ENCODE measurements at places on chromosomes 13 and 19.

DNA sequence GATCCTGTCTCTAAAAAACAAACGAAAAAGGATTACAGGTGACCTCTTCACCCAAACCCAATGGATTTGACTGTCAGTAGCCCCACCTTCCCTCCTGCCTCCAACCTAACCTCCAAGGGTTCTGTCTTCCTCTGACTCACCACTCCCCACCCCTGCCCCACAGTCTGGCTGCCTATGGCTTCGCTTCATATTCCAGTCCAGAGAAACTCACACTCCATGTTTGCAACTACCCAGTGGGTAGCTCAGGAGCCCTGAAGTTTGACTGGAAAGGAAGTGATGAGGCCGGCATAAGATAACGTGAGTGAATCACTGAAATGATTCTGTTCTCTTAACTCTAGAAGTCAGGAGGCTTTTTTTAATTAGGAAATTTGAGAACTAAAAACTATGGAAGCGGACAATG, 303.9 kb downstream of the FOXO1 start:
- no peak for DNase-seq

DNA sequence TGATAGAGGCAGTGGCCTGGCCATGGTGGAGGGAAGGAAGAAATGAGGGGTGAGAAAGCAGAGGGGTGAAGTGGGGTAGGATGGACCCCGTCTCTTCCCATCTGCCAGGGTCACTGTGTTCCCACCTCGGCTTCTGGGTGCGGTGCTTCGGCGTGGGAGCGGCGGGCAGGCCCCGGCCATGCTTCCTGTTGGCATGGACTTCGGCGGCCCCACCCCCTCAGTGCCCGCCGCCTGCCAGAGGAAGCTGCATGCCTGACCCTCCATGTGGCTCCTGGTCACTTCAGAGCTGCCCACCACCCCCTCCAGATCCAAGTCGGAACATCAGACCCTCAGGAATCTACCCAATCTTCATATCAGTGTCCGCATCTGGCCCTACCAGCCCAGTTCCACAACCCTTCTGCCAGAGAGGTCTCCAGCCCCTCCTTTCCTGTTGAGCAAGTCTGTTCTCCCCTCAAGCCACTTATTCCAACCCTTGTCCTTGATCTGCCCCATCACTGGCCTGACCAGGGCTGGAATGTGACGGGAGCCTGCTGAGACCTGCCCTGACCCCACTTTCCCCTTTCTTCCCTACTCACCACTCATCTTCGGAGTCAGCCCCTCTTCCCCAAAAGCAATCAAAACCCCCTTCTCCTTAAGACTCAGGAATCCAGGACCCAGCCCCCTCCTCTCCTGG, 1.5 kb downstream of the KCNN4 start:
- DNase-seq: no peak

DNA sequence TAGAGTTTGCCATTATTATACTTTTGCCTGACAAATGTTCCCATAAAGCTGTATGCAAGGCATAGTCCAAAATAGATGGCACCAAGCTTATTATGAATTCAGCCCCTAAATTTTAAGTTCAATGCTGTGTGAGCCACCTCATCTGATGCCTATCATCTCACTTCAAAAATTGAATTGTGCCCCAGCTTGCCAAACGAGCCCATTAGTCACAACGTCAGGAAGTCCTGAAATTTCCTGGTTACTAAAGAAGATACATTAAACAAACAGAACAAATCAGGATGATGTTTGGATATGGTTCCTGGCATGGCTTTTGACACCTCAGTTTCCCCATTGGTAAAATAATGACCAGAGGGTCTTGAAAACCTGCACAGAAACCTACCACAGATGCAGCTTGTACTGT, 147.5 kb upstream of the SOX21 start:
- no peak for DNase-seq

- DNase-seq: no peak
Observed at GRCh38 chr13:25645681-25646080, 273.9 kb downstream of the ATP8A2 start.

GRCh38 chr19:16970821-16971220, 55.8 kb downstream of the CPAMD8 start:
- no peak for DNase-seq

DNA sequence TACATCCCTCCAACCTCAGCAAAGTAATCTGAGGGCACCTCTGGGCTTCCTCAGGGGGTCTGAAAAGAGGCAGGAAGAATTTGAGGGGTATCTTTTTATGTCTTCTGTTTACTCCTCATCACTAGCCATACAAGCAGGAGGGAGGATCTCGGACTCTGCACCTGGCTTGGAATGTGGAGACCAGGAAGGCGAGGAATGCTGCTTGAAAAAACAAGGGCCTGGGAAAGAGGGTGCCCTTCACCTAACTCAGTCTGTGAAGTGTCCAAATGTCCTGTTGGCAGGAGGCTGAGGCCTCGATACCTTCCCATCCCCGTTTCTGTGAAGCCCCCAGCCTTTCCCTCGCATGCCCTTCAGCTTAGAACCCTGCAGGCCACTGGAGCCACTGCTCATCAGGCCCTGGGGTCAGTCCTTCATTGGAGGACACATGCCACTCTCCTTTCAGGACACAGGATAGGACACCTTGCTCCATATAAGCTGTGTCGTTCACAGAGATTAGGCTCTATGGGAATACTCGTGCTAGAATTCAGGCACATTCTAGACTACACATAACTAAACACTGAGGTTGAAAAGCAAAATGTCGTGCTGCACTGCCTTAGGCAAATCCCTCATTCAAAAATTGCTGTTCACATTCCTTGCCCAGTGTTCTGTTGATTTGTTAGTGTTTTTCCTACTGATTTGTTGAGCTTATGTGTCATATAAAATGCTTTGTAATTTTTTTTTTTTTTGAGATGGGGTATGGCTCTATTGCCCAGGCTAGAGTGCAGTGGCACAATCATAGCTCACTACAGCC, 49.7 kb downstream of the ESD start:
- DNase-seq: no peak

DNA sequence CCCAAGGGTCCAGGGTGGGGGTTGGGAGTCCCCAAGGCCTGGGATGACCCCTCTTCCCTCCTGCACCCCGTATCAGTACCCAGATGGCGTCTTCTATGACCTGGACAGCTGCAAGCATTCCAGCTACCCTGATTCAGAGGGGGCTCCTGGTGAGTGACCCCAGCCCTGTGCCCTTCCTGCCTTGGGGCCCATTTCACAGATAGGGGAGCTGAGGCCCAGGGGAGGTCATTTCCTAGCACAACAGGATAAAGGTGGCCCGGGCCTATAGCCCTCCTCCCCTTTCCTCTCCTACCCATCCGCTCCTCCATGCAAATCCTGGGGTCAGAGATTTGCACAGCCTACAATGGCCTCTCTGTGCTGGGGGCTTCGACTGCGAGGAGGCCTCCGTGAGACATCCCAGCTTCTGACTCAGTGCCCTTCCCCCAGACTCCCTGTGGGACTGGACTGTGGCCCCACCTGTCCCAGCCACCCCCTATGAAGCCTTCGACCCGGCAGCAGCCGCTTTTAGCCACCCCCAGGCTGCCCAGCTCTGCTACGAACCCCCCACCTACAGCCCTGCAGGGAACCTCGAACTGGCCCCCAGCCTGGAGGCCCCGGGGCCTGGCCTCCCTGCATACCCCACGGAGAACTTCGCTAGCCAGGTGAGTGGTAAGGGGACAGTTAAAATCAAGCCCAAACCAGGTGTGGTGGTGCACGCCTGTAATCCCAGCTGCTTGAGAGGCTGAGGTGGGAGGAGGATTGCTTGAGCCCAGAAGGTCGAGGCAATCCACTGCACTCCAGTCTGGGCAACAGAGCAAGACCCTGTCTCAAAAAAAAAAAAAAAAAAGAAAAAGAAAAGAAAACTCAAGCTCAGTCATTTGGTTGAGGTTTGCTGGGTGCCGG, 3.9 kb downstream of the SPIB start:
- DNase-seq: no peak

DNA sequence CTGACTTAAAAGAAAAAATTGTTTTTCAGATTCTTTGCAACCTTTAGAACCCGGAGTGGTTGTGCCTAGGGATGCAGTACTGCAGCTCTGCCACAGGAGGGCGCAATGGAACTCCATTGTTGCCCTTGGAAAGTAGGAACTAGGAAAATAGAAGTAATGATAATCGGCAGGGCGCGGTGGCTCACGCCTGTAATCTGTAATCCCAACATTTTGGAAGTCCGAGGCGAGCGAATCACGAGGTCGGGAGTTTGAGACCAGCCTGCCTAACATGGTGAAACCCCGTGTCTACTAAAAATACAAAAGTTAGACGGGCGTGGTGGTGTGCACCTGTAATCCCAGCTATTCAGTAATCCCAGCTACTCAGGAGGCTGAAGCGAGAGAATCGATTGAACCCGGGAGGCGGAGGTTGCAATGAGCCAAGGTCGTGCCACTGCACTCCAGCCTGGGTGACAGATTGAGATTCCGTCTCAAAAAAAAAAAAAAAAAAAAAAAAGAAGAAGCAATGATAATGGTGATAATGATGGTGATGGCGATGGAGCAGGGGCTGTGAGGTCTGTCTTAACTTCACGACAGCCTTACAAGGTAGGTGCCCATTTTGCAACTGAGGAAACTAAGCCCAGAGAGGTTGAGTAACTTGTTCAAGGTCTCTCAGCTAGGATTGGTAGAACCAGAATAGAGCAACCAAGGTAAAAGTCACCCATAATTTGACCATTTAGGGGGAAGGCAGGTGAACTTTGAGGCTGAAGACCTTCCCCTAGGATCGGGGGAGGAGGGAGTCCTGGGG, 5.5 kb upstream of the ADAMTS10 start:
- DNase-seq: peak; percentile 64

DNA sequence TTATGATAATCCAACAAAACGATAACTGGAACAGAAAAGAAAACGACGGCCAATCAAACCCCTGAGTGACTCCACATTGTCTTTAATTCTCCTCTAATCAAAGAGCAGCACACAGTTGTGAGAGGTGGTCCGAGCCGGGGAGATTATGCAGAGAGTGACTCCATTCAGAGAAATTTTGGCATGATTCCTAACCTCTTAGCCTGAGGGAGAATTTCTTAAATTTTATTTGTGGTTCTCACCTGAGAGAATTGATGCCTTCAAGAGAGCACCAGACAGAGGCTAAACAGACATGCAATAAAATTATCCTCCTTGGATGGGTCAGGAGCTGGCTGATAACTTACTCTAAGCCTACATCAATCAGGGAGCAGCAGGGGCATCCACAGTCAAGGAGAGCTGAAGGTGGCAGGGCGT, 310.0 kb upstream of the KLF12 start:
- no peak for DNase-seq

DNA sequence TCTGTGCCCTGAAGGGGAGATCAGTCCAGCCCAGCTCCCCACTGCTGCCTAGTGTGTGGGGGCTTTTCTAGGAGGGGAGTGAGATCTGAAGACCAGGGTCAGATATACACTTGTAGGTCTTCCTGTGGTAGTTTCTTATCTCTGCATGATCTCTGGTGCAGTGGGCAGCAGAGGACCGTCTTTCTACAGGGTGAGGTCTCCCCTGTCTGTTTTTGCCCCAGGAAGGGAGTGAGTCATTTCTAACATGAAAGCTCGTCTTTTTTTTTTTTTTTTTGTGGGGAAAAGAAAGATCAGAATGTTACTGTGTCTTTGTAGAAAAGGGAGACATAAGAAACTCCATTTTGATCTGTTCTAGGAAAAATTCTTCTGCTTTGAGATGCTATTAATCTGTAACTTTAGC, 8.8 kb upstream of the ZNF808 start:
- DNase-seq: no peak

GRCh38 chr13:112722433-112723263, 32.8 kb downstream of the ATP11A start:
- DNase-seq: peak; percentile 35

- DNase-seq: no peak
Observed at GRCh38 chr13:102944821-102945220, 99.0 kb downstream of the ERCC5 start.

DNA sequence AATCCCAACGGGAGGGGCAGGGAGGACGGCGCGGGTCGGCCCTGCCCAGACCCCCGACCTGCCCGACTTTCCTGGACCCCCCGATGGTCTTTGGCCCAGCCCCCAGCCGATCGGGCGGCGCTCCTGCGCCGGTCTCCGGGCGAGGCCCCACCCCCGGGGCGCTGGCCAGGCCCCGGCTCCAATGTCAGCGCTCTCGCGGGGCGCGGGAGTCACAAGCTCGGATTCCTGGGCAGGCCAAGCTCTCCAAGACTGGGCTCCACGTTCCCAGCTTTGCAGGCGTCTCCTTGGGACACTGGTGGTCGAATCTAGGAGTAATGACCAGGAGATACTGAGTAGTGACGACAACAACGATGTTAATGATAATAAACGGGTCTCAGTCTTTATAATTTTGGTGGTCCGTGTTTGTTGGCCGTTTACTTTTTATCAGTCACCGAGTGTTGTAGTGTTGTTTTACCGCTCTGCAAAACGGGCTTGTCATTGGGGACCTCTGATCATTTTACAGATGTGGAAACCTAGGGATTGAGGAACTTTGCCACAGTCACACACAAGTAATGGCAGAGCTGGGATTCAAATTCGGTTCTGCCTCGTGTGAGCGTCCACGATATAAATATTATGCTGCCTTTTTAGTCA, 545 bp downstream of the RAD23A start:
- no peak for DNase-seq

DNA sequence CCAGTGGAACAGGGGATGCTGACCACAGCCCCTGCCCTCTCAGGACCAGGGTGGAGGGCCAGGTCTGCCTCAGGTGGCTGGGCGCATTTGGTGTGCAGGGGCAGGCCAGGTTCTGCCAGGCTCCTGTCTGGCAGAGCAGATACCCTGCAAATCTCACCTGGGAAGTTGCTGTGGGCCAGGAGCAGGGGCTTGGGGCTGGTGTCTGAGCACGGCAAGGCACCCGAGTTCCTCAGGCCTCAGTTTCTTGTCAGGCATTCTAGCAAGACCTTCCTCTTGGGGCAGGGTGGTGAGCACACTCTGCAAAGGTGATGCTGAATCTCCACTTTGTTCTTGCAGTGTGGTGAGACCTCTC, 1.1 kb downstream of the CRTC1 start:
- DNase-seq: no peak

- no peak for DNase-seq
Observed at GRCh38 chr13:40319699-40320579, 346.5 kb downstream of the FOXO1 start.

- DNase-seq: no peak
Observed at GRCh38 chr13:62246581-62246980, 830.9 kb upstream of the PCDH20 start.

- peak; percentile 38 for DNase-seq
Observed at GRCh38 chr13:43058318-43058674, 34.9 kb downstream of the DNAJC15 start.

DNA sequence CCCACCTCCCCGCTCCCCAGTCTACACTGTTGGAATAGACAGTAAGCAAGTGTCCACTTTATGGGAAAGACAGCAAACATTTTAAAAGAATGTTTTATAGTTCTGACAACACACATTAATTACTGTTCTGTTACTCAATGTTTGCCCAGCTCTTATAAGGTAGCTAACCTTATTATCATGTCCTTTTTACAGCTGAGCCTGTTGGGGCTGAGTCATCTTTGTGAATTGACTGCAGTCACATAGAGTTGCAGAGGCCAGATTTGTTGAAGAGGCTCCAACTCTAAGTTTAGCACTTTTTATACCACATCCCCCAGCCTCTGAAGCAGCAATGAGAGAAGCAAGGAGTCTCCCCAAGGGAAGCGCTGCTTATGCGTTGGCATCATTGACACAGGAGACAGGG, 76.2 kb downstream of the C13orf42 start:
- no peak for DNase-seq

- no peak for DNase-seq
Observed at GRCh38 chr19:45154064-45154827, 6.5 kb downstream of the NKPD1 start.

Measured in T47D (cell line).